ENCODE measurements at places on chromosomes 2 and 18.

DNA sequence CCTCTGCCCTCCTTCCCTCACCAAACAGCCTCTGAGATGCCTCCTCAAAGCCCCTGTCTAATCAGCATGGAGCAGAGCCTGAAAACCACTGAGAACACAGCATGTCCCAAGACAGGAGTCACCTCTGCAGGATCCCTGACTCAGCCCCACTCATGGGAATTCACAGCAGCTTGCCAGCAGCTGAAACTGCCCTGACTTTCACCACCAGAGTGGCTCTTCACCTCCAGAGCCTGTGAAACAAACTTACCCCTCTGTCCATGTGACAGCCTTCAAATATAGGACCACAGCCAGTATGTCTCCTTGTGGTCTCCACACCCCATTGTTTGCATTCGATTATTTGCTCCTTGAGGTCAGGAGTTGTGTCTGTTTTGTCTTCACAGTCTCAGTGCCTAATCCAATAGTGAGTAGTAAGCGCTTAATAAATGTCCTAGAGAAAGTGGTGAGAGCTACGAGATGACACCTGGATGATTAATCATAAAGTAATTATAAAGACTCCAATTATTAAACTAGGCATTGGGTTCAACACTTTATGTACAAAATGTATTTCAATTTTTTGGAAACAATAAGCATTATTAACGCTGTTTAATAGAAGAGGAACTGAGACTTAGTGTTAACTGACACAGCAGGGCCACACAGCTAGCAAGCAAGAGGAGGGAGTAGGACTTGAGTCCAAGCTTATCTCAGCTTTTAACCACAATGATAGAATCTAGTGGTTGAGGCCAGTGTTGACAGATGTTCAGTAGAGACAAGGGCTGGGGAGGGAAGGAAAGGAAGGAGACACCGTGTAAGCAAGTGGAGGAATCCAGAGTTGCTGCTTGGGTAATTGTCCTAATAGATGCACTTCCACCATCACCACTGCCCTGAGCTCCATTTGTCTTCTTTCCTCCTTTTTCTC is 358.7 kb upstream of the TNP1 start:
- peak; percentile 72 for DNase-seq

DNA sequence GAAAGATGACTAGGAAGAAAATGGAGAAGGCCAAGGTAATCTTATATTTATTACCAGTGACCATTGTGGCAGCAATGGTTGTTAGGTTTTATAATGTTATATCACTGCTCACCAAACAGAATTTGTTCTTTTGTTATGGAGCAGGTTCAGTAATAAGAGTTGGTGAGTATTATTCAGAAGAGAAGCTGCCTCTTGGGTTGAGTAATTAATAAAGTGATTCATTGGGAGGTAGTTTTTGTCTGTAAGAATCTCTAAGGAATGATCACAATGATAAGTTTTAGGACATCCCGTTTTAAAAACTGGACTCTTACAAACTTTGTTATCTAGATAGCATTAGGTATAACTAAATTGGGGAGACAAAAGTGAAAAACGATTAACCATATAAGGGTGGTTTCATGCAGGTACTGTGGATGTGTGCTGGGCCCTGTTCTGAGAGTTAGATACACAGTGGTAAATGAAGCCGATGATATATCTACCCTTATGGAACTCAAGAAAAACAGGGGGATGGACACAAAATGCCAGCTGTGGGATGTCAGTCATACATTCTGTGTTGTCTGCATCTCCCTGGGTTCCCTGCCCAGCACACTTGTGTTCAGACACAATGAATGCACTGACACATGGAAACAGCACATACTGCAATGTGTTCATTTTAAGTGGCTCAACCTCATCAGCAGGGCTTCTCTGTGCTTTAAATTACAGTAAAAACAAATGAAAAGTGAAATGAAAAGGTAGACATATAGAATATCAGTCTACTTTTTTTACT is 7.5 kb downstream of the MAP4K4 start:
- no peak for DNase-seq

GRCh38 chr2:149903626-149904025 is 316.1 kb upstream of the MMADHC start:
- DNase-seq: no peak

GRCh38 chr18:30730915-30731314 is 311.6 kb downstream of the DSC3 start:
- no peak for DNase-seq

- peak; percentile 92 for DNase-seq
Measured at GRCh38 chr2:46487667-46488335, 8.4 kb downstream of the TMEM247 start.

DNA sequence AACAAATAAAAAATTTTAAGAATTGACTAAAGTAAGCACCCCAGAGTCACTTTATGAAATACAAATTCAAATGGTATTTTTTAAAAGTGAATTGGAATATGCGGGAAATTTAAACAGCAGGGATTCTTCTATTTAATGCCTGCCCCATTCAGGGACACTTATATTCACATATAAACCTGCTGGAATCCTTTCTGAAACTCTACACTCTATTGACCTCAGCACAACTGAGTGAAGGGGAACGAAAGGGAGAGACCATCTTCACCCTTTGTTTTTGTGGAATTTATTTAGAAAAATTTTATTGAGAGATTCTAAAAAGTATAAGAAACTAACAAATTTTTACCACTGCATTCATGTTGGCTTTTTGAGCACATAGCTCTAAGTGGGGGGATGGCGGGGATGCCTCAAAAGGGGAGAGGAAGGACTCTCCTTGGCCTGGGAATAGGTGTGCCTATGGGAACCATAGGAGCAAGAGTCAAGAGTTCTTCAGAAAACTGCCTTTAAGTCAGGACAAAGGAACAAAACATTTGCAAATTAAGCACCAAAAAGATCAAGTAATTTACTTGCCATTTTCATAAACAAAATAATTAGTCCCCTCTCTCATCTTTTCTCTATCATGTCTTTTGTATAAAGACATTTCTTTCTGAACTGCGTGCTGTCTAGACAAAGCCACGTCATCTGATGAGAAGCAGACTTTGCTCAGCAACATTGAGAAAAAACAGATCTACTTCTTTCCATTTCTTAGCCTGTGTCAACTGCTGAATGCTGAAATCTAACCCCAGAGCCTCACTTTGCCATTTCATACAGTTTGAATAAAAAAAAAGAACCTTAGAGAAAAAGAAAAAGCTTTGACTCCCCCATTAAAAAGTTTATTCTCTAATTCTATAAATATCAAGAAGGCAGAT is 21.6 kb upstream of the FLACC1 start:
- no peak for DNase-seq

GRCh38 chr18:57084331-57085271 is 62.3 kb upstream of the BOD1L2 start:
- no peak for DNase-seq

GRCh38 chr2:173663353-173663752 is 301.8 kb downstream of the SP3 start:
- no peak for DNase-seq

DNA sequence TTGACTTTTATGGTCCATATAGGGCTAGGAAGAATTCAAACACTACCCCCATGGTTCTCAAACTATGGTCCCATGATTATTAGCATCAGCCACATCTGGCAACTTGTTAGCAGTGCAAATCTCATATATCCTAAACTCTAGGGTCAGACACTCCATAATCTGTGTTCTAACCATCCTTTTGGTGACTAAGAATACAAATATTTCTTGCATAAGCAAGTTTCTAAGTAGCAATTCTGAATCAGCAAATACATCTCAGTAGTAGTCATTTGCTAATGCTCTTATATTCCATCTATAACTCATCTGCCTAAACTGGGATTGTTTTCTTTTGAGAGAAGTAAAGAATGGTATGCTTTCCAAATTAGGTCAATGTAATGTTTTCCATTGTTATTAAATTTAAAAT is 447.3 kb downstream of the TMX3 start:
- DNase-seq: no peak

- no peak for DNase-seq
Measured at GRCh38 chr18:67359873-67360838, 156.4 kb downstream of the DSEL start.

DNA sequence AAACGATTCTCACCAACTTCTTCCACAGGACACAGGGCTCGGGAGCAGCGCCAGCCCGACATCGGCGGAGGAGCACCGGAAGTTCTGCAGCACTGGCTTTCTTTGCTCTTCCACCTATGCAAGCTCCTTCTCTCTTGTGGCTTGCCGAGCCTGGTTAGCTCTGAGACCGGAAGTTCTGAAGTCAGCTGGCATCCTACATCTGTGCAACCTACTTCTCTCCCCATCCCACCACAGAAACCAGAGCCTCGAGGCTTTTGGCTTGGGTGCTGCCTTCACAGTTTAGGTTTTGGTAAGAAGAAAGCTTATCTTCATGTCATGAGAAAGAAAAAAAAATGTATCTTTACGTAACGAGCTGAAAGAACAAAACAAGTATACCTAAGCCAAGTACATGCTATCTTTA is 111.7 kb downstream of the ANKRD44 start:
- peak; percentile 81 for DNase-seq

GRCh38 chr2:239711911-239712570 is 311.2 kb upstream of the HDAC4 start:
- peak; percentile 41 for DNase-seq

Data from posterior vena cava (tissue), 2 donors.